Fibroblast of villous mesenchyme (primary cell): ENCODE measurements at places on chromosomes 4 and X. TPM values are rescaled to one million over a fixed set of nuclear protein-coding genes. Genes with fewer than 3 reads are reported as not detected.
A peak's percentile ranks its signal among the peaks of the same experiment; 100 is the strongest.

- peak; percentile 6 for DNase-seq
Observed at GRCh38 chr4:88109123-88109881, 49.1 kb downstream of the ABCG2 start.

DNA sequence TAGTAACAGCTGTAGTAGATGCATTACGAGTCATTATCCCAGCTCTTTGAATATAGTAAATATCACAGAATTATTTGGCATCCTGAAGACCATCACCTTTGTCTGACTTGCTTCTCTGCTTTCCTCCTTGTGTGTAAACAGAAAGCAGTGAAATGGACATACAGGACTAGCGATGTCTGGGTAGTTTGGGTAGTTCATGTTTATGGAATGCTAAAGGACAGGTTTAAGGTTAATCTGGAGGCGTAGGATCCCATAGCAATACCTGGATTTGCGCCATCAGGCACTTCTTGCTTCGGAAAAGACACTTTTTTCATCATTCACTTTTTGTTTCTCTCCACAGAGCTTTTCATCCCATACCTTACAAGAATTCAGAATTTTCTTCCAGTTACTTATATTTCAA is 232.2 kb downstream of the GPAT3 start:
- DNase-seq, result no peak

- no peak for DNase-seq
Observed at GRCh38 chr4:127686658-127687057, 43.5 kb upstream of the SLC25A31 start.

GRCh38 chr4:121255986-121256750 is 92.0 kb upstream of the TNIP3 start:
- DNase-seq, result peak; percentile 86

Gene CT47A7
- total RNA-seq, result not detected in 2 replicates

Gene KIF4A
- total RNA-seq, result 8.1 and 10.8 TPM in 2 replicates

Gene SOWAHB
- total RNA-seq, result under 0.01 and 0.32 TPM in 2 replicates
